ENCODE measurements at places on chromosomes 7 and 10.

- DNase-seq, result no peak
Observed at GRCh38 chr10:58367069-58367468, 18.1 kb upstream of the TFAM start.

- no peak for DNase-seq
Observed at GRCh38 chr10:112369495-112370423, 4.2 kb upstream of the ACSL5 start.

- no peak for DNase-seq
Observed at GRCh38 chr10:108147346-108147745, 982.8 kb upstream of the SORCS1 start.

- no peak for DNase-seq
Observed at GRCh38 chr10:95864906-95865813, 42.6 kb upstream of the CC2D2B start.

GRCh38 chr7:1706381-1706720 lies 36.3 kb downstream of the ELFN1 start:
- no peak for DNase-seq
